ENCODE measurements at places on chromosomes 12 and 14.

DNA sequence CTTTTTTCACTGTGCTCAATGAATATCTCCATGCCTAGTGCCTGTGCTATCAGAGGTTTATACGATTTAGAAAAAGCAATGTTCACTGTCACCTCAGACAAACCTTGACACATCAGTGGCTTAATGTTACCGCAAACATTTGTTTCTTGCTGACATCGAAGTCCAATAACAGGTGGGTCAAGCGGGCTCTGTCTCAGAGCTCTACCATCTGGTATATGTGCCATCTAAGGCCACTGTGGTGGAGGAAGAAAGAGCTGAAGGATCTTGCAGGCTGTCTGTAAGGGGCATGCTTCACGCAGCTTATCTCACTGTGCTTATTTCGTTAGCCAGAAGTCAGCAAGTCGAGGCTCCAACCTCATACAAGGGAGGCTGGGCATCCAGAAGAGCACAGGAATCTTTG, 189.5 kb upstream of the NTF3 start:
- no peak for DNase-seq

GRCh38 chr14:84749191-84749955, 780.6 kb upstream of the FLRT2 start:
- DNase-seq = no peak

DNA sequence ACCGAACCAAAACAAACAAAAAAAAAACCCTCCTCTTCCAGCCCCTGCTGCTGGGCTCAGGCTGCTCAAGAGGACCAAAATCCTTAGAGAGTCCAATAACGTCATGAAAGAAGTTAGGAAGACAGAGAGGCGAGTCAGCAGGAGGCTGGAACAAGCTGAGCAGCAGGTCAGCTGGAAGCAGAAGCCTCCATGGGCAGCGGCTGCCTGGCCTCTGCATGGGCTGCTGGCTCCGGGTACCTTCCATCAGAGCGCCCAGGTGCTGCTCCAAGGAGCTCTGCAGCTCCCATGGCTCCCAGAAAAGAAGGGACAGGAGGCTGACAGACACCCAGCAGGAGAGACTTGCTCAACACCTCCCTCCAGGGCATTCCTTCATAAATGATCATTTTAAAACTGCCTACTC, 3.2 kb upstream of the KRT2 start:
- no peak for DNase-seq

DNA sequence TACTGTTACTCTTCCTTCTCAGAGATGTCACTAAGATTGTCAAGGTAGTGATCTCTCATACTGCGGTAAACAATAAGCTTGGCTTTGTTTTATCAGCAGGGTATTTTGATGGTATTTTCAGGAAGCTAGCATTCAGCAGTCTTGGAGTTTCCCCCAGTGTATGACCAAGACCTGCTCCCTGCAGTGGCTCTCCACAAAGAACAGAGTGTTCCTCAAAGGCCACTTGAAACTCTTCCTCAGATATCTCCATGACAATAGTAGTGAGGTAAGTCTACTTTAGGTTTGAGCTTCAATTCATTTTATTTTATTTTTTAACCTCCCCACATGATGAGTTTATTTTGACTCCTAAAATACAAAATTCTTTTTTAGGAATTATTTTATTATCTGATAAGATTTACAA, 74.0 kb upstream of the G2E3 start:
- no peak for DNase-seq

GRCh38 chr12:31958569-31959160, 550 bp upstream of the RESF1 start:
- DNase-seq = no peak

DNA sequence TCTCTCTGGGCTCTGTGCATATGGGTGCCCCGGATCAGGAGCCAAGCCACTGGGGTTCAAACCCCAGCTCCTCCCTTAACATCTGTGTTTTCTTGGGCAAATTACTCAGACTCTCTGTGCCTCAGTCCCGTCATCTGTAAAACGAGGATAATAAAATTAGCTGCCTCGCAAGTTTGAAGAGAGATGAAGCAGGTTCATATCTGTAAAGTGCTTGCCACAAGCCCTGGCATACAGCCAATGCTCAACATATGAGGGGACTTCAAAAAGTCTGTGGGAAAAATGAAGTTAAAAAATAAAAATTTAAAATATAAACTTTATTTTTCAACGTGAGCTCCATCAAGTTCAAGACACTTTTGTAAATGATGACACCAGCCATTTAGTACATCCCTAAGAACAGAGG, 276.7 kb downstream of the FOXN3 start:
- DNase-seq = no peak

DNA sequence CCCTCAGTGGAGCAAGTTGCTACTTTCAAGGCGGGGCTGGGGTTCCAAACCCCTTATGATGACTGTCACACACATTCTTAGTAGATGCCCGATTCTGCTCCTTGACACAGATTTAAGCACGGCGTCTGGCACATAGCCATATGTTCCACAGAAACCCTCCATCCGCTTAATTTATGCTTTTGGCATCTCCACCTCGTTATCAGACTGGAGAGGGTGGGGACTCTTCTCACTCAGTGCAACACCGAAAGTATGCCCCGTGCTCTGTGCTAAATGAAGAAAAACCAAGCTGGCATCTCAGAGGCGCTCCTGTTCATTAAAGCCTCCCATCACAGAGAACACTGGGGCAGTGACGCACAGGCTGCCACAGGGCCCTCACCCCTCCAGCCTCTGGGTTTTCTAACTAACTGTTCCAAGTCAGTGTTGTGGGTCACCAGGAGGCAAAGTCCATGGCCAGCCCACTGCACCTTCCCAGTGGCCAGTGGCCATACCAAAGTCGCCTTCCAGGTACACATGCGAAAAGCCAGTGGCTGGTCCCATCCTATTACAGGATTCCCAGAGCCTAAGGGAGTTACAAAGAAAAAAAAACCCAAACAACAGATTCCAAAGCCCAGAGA, 27.3 kb downstream of the CCDC88C start:
- no peak for DNase-seq

GRCh38 chr12:104707194-104707593, 250.4 kb downstream of the CHST11 start:
- DNase-seq = no peak

GRCh38 chr14:22887260-22887989, 4.4 kb downstream of the REM2 start:
- peak; percentile 51 for DNase-seq

DNA sequence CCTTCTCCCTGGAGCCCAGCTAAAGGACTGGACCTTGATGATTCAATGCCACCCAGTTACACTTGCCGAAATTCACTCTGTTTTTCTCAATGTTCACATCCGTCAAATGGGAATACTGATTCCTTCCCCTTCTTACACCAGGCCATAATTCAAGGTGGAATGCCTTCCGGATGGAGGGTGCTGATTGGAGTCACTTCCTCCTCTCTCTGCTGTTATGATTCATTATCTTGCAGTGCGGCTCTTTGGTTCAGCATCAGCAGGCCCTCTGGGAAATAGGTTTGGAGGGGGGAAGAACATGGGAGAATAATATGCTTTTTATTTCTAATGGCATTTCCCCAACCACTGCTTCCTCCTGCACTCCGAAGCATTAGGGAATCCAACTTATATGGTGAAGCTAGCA, 390.6 kb upstream of the TBX3 start:
- DNase-seq = no peak

Data from CD4-positive, alpha-beta T cell treated with Interferon alpha-2 for 1 hour (primary cell).